Hepatocyte (in vitro differentiated cells): ENCODE measurements at places on chromosomes 3 and 15. TPM values are rescaled to one million over a fixed set of nuclear protein-coding genes. Genes with fewer than 3 reads are reported as not detected.
A peak's percentile ranks its signal among the peaks of the same experiment; 100 is the strongest.

DNA sequence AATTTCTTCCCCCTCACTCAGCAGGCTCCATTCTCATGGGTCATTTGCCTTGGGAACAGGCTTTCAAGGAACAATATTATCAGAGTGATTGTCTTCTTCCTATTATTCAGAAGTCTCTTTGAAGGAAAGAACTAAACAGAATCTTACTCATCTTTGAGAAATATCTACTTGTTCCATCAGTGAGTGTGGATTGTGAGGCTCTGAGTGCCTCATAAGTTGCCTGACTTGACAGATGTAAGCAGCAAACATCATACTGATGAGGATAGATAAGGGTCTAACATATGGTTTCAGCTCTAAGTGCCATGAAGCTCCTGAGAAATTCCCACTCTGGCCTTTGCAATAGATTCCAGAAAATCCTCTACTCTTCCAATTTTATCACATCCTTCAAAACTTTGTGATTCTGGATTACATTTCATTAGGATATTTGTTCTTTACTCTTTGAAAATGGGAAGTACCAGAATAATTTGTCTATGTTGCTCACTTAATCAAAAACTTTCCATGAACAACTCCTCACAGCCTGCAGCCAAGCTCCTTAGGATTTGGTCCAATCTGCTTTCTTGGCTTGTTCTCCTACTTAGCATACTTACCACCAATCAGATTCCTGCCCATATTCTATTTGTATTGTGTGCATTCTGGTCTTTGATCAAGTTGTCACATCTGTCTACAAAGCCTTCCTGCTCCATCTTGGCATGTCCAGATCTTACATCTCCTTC is 120.1 kb downstream of the RPL22L1 start:
- no peak for DNase-seq

DNA sequence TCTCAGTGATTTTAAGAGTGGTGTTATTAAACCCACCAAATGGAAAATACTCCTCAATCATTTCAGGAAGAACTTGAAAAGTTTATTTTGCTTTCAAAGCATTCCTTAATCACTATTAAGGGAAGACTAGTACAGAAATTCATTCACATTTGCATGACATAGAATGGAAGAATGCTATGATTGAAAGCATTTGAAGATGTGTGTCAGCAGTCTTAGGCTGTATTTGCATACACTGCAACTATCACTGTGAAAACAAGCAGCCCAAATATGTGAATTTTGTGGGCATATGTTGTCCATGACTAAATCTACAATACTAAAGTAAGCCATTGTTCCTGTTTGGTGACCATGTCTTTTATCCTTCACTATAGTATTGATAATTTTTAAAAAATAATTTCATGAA is 95.8 kb downstream of the CNTN3 start:
- DNase-seq, result no peak

- peak; percentile 69 for DNase-seq
These were observed 2.2 kb upstream of the THRB start for GRCh38 chr3:24496529-24497482.

- DNase-seq, result peak; percentile 11
These were observed 701 bp downstream of the EIF5A2 start for GRCh38 chr3:170907637-170908234.

GRCh38 chr3:113953677-113954076 is 5.9 kb downstream of the ZDHHC23 start:
- no peak for DNase-seq

GRCh38 chr3:45774581-45775521 is 21.5 kb downstream of the SLC6A20 start:
- no peak for DNase-seq

GRCh38 chr3:187827723-187828122 is 82.5 kb upstream of the BCL6 start:
- DNase-seq, result no peak

SH3GL3 gene
- total RNA-seq, result 8.7 and 13.9 TPM in 2 replicates

SCG5 gene
- 2.0 and 5.2 TPM in 2 replicates for total RNA-seq

CCR8 gene
- not detected in 2 replicates for total RNA-seq

REC114 gene
- total RNA-seq, result not detected in 2 replicates

SCAP gene
- total RNA-seq, result 73.8 and 94.8 TPM in 2 replicates

USP19 gene
- 44.2 and 44.6 TPM in 2 replicates for total RNA-seq
